ENCODE measurements at places on chromosomes 5 and 9. TPM values are rescaled to one million over a fixed set of nuclear protein-coding genes. Genes with fewer than 3 reads are reported as not detected.
A peak's percentile ranks its signal among the peaks of the same experiment; 100 is the strongest.

DNA sequence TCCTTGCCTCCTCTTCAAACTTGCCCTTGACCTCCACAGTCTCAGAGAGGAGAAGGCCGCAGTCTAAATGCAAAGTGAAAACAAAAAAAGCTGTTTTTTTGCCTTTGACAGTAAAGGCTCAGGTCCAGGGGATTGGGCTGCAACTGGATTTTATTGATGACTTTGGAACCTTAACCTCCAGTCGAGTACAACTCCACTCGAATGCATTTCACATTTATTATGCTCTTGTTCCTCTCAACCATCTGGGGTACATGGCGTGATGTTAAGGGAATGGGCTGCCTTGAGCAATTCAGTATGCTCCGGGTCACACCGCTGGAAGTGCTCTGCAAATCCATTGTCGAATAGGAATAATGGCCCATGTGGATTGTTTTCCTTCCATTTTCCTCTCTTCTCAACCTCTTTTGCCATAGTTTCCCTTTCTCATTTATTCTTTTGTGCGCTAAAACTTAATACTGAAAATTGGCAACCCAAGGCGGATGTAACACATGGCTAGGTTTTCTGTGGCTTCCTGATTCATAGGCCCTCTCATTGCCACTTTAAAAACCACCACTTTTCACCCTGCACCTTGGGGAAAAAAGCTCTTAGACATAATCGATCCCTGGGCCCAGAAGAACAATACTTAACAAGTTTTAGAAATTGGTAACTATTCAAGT is 34.3 kb downstream of the ITK start:
- DNase-seq: no peak

DNA sequence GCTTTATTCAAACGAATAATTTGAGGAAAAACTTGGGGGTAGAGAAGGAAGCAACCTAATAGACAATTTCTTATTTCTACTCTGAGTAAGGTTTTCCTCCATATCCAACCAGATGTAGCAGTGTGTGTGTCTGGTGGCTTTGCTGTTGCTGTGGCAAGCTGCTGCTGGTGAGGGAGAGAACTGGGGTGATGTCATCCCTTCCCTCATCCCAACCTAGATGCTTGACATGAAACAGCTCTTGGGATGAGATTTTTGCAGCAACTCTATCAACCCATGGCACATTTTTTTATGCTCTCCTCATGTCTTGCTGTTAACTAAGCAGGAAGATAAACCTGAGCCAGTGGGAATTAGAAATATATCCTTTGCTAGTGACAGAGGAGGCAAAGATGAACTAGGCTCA is 135.8 kb downstream of the PCSK1 start:
- no peak for DNase-seq

DNA sequence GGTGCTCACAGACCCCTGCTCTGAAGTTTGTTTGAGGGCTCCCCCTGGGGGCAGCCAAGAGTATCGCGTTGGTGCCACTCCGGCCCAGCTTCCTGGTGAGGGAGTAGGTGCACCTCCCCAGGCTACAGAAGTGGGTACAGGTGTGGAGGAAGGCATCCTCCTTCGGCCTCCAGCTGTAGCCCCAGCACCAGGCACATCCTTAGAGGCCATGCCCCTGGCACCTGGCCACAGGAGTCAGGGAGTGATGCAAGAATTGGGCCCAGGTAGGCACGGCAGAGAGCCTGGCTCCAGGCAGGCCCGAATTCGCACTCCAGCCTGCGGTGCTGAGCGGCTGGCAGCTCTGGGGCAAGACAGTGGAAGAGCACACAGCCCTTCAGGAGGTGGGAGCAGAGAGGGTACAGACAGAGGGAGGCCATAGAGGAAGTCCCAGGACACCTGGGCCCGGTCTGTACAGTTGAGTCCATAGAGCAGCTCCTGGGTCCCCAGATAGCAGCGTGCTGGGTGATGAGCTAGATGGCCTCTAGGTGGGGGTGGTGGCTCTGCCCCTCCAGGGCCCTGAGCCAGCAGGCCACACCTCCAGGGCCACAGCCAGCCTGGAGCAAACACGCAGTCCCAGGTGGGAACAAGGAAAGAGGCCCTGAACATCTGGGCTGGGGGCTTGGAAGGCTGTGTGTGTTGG is 2.4 kb downstream of the SAPCD2 start:
- peak; percentile 80 for DNase-seq

GRCh38 chr5:179879003-179879689 is 20.5 kb upstream of the MRNIP start:
- no peak for DNase-seq

- no peak for DNase-seq
Measured at GRCh38 chr5:9405196-9405754, 140.6 kb downstream of the SEMA5A start.

- no peak for DNase-seq
Measured at GRCh38 chr9:6576987-6577386, 68.5 kb downstream of the GLDC start.

GRCh38 chr5:17989567-17990563 is 355.6 kb downstream of the TAF11L14 start:
- no peak for DNase-seq

DNA sequence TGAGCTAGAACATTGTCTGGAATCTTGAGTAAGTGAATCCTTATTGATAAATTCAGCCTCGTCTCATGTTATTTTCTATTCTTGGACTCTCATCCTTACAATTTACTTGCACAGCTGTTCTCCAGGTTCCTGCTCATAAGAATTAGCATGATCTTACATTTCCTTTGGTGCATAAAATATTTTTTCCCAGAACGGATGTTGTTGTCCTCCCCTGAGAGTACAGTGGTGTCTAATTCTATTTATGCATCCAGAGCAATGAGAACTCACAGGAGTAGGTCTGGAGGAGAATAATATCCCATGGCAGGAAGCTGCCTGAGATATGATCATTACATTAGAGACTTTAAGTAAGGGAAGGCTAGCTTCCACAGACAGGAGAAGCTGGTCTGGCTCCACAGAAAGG is 178.4 kb upstream of the MAST4 start:
- DNase-seq: no peak

DNA sequence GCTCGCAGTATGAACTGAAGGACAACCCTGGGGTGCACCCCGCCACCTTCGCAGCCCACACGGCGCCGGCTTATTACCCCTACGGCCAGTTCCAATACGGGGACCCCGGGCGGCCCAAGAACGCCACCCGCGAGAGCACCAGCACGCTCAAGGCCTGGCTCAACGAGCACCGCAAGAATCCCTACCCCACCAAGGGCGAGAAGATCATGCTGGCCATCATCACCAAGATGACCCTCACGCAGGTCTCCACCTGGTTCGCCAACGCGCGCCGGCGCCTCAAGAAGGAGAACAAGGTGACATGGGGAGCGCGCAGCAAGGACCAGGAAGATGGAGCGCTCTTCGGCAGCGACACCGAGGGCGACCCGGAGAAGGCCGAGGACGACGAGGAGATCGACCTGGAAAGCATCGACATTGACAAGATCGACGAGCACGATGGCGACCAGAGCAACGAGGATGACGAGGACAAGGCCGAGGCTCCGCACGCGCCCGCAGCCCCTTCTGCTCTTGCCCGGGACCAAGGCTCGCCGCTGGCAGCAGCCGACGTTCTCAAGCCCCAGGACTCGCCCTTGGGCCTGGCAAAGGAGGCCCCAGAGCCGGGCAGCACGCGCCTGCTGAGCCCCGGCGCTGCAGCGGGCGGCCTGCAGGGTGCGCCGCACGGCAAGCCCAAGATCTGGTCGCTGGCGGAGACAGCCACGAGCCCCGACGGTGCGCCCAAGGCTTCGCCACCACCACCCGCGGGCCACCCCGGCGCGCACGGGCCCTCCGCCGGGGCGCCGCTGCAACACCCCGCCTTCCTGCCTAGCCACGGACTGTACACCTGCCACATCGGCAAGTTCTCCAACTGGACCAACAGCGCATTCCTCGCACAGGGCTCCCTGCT is 3.8 kb downstream of the IRX1 start:
- no peak for DNase-seq

GRCh38 chr9:129482521-129483414 is 138.1 kb downstream of the C9orf50 start:
- peak; percentile 84 for DNase-seq

DNA sequence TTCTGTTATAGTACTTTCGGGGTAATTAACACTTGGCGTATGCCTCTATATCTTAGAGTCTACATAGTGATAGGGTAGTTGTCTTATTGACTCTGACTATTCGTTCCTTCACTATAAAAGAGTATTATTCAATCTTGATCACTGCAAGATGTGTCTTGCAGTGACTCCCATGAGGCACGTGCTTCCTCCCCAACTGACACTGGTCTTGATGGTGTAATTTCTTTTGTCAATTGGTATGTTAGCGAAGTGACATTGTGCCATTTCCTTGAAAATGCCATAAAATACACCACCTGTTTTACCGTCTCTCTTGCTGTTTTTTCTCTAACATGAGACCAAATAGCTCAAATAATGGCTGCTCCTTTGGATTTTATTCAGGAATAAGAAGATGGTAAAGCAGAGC is 1314.1 kb upstream of the CDH6 start:
- DNase-seq: no peak

Gene GPX8
- polyA plus RNA-seq: 10.9 TPM

DNA sequence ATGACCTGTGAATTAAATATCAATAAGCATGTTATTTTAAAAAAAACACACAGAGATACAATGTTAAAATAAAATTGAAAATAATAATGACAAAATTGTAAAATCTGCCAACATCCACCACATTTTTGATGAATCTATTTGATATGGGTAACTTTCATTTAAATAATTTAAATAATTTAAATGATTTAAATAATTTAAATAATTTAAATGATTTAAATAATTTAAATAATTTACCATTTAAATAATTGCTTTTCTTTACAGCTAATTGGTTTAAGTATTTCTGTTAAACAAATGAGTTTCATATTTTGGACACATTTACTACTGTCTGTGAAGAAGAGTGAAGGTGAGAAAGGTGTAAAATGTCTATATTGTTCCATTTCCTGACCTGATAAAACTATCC is 22.1 kb upstream of the GABRA6 start:
- no peak for DNase-seq

- no peak for DNase-seq
Measured at GRCh38 chr5:155066886-155067595, 53.5 kb downstream of the KIF4B start.

DNA sequence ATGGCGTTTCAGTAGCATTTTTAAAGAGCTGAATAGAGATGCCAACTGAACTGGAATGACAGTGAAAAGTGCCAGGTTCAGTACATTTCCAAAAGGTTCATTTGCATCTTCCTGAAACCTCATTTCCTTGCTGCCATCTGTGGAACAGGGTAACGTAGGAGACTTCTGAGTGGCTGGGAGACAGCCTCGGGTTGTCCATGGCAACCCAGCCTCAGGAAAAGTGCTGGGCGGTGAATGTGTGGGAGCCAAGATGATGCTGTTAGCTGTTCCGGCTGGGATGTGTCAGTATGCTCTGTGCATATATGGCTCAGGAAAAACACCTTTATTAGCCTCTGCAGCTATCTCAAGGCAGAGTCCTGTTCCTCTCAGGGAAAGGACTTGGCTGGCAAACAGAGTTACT is 87.5 kb downstream of the KLHL3 start:
- no peak for DNase-seq

Gene SLC36A3
- not detected for polyA plus RNA-seq

DNA sequence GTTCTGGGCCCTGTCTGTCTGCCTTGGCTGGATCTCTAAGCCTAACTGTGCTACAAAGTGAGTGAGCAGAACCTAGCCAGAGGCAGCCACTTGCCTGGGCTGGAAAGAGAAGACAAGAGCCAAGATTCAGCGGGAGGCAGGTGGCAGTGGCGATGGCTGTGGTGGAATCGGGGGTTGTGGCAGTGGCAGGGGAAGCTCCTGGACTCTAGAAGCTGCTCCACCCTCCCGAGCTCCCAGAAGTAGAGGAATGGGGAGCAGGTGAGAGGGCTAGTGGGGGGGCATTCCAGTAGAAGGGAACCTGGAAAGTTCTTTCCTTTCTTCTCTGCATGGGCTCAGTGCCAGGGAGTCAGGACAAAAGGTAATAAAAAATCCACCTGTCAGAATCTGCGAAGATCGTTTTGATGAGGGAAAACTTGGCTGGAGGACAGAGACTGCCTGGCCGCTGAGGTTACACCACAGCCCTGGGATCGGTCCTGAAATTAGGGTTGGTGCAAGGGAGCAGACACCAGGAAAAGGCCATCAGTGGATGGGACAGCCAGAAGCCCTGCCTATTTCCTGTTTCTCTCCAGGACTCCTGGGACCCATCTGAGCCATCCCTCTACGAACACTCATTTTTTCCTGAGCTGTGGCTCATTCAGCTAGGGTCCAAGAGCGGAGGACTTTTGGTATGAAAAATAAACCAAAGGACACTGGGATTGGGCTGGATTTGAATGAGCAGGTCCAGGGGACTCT is 1.6 kb downstream of the CRAT start:
- no peak for DNase-seq

GRCh38 chr5:84168841-84169240 is 215.8 kb downstream of the EDIL3 start:
- no peak for DNase-seq

DNA sequence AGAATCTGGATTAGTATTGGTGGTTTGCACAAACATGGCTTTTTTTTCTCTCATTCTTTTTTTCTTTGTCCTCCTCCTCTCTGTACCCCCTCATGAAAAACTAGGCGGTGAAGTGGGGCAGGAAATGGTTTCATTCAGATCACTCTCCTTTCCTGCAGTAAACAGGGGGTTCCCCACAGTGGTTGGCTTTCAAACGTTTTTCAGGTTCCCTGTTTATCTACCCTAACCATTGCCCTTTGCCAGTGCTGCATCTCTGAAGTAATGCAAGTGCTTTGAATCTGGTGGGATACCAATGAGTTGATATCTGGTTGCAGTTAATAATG is 29.8 kb downstream of the NR4A3 start:
- DNase-seq: no peak

DNA sequence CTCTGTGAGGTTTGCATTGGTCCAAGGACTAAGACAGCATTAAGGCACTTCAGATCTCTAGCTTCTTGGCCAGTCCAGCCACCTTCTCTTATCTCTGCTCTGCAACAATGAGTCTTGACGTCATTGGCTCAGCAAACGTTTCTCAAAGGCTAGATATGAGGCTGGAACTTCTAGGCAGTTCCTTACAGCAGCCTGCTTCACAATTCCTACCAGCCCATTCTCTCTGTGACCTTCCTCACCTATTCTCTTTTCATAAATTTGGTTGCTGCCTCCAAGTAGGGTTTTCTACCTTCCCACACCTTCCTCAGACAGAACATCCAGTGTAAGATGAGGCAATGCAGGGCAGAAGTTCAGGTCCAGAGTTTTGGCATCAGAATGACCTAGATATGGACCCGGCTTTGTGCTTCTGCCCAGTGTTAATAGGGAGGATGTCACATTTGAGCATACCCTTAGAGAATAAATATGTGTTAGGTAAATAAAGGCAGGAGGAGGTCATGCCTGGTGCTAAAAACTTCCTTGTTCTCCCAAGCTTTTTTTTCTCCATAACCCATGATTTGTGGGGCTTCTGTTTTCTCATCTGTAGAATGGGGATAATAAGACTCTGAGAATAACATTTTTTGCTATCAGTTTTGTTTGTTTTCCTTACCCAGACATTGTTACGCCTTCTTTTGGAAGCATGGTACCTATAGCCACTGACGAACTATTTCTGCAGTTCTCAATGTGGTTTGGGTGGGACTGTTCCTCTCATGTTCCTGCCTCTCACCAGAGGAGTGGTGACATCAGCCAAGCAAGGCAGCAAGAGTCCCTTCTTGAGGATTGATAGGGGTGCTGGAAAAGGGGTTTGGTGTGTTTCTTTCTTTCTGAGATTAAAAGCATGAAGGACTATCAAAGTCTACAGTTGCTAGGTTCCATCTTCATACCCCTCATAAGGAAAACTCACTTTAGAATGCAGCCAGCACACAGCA is 220.6 kb upstream of the TRIM32 start:
- no peak for DNase-seq

Measured in heart right ventricle (tissue), 16 donors.